ENCODE measurements at places on chromosomes 2 and 18. TPM values are rescaled to one million over a fixed set of nuclear protein-coding genes. Genes with fewer than 3 reads are reported as not detected.

The SCN2A gene
- total RNA-seq = under 0.01 TPM

The NR4A2 gene
- 83.3 TPM for total RNA-seq

The DSC1 gene
- 4.5 TPM for total RNA-seq

The PMS1 gene
- 17.8 TPM for total RNA-seq

The ANKRD30BL gene
- total RNA-seq = not detected

The PLCL1 gene
- total RNA-seq = 23.4 TPM

The PLA2R1 gene
- not detected for total RNA-seq

The DPYSL5 gene
- not detected for total RNA-seq

The CAPN14 gene
- 0.21 TPM for total RNA-seq

The MFSD2B gene
- 1.5 TPM for total RNA-seq

The C1GALT1C1L gene
- not detected for total RNA-seq

Measured in mononuclear cell (primary cell).